ENCODE measurements at places on chromosomes 12 and 14. TPM values are rescaled to one million over a fixed set of nuclear protein-coding genes. Genes with fewer than 3 reads are reported as not detected.

- peak; percentile 98 for DNase-seq
These were observed 3.6 kb downstream of the IFT43 start for GRCh38 chr14:75989134-75989533.

DNA sequence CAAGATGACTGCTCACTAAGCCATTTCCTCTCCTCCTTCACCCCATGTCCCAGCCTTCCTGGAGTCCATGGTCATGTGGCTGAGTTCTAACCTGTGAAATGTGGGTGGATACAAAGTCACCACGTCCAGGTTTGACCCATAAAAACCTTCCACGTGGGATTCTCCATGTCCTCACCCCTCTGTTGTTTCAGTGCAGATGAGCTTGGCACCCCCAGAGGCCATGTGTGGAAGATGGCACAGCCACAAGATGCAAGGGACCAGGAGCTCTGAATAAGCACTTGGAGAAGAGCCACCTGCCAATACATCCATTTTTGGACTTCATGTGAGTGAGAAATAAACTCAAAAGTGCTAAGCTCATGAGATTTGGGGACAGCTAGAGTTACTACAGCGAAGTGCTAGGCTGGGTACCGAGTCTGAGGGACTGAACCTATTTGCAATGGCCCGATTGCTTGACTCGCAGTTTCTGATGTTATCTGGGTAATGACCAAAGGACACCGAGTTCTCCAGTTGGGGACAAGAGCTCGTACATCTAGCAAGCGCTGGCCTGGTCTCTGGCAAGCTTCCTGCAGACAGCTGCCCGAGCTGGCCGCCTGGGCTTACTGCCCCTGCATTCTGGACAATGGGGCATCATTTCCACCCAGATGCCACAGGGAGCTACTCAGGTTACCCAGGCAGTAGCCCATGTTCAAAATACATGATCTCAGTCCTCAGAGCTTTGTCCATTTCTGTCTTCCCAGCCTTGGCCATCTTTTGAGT, 7.7 kb upstream of the SLC24A4 start:
- no peak for DNase-seq

SLC25A47 gene
- not detected for total RNA-seq

DAO gene
- not detected for total RNA-seq

DNA sequence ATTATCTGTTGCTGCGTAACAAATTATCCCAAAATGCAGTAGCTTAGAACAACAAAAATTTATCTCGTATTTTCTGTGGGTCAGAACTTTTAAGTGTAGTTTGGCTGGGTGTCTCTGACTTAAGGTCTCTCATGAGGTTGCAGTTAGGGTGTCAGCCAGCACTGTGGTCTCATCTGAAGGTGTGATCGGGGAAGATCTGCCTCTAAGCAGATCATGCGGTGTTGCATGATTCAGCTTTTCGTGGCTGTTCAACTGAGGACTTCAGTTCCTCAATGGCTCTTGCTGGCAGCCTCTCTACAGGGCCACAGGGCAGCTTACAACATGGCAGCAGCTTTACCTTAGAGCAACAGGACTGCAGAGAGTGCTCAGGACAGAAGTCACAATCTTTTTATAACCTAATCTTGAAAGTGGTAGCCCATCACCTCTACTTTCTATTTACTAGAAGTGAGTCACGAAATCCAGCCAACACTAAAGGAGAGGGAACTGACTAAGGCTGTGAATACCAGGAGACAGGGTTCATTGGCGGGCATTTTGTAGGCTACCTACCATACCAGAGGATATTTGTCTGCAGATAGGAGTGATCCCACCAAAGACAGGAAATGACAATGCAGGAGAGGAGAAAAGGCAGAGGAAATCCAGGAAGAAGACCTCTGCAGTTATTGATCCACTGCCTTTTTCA, 1.8 kb upstream of the TMPRSS12 start:
- DNase-seq: no peak

NRXN3 gene
- not detected for total RNA-seq

DNA sequence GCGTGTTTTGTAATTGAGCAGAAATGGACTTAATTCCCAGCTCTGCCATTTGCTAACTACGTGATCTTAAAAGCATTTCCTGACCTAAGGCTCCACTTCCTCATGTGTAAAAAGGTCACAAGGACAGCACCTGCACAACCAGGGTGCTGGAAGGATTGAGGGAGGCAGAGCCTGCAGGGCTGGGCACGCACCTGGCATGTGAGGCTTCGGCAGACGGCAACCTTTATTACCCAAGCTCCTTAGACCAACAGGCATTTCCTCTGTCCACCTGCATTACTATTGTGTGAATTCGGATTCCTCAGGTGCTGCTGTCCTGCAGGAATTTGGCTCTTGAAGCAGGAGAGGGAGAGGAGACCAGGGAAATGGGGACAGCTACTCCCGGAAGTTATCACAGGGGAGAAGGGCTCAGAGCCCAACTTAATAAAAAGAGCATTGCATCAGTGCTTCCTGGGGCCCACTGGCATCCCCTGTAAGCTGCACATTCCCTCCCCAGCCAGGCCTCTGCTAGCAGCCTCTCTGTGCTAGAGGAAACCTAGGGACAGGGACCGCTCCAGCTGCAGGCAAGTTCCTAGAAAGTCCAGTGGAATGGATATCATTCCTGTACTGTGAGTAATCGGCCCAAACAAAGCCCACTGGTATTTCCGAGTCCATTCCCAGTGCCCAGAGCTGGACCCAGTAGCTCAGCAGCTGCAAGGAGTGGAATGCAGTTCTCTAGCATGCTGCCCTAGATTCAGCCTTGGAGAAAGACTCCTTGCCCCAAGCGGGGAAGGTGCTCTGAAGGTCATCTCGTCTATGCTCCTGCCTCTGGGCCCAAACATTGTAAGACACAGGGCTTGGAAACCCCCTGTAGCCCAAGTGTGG, 157.1 kb upstream of the CCND2 start:
- peak; percentile 79 for DNase-seq

- no peak for DNase-seq
These were observed 6.4 kb upstream of the NTN4 start for GRCh38 chr12:95796982-95797289.

All from lung microvascular endothelial cell (primary cell).